ENCODE measurements at places on chromosomes 1 and 21. TPM values are rescaled to one million over a fixed set of nuclear protein-coding genes. Genes with fewer than 3 reads are reported as not detected.

The A3GALT2 gene
- not detected for total RNA-seq

The TTC22 gene
- total RNA-seq = 30.4 TPM

The IVL gene
- total RNA-seq = not detected

The REN gene
- not detected for total RNA-seq

The AJAP1 gene
- total RNA-seq = not detected

The CD1E gene
- total RNA-seq = not detected

The LRRC38 gene
- total RNA-seq = not detected

The LRRC71 gene
- not detected for total RNA-seq

The ILDR2 gene
- not detected for total RNA-seq

The LEFTY2 gene
- total RNA-seq = not detected

The PADI2 gene
- not detected for total RNA-seq

The RIPPLY3 gene
- 0.18 TPM for total RNA-seq

The FCRL3 gene
- 0.55 TPM for total RNA-seq

The OR2L5 gene
- total RNA-seq = not detected

The EXTL1 gene
- total RNA-seq = not detected

DNA sequence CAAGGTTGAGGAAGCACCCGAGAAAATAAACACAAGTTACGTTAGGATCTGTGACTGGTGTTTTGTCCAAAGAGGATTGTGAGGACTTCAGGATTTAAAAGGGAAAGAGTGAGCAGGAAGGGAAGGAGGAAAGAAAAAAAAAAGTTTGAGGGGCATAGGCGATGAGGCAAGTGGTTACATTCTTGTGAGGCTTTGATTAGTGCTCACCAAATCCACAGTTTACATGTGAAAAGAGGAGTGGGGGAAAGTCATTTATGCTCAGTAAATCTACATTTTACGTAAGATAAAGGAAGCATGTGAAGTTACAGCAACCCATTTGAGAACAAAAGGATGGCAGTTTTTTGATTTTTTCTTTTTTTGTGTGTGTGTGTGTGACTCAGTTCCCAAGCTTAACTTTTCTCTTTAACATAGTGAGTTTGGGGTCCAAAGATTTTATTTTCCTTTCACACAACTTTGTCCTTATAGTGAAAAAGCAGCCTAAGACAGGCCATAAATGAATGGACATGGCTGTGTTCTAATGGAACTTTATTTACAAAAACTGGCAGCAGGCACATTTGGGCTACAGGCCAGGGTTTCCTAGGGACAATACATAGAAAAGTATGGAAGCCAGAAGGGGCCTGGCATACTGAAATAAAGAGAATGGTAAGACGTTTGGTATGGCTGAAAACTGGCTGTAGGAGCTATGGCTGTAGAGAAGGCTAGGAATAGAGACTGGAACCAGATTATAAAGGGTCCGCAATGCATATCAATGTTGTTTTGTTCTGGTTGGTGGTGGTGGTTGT lies 121.7 kb downstream of the FGGY start:
- DNase-seq = no peak

DNA sequence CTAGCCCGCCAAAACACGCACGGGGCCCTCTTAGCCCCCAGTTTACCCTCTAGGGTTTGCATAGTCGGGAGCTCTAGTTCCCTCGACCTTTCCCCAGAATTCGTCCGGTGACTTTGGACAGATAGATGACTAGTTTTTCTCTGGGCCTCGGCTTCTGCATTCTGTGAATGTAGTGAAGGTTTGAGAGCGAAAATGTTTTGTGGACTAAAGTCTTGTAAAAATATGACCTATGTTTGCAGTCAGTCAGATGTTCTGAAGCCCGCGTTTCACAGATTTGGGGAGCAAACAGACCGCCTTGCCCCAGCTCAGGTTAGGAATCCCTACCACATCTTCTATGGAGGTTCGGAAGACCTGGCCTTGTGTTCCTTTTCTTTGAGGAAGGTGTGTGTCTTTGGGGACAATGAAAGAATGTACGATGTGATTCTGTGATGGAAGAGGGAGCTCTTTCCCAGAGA lies 401 bp downstream of the UQCRH start:
- no peak for DNase-seq

GRCh38 chr1:103254691-103255090 lies 146.4 kb upstream of the COL11A1 start:
- DNase-seq = no peak

DNA sequence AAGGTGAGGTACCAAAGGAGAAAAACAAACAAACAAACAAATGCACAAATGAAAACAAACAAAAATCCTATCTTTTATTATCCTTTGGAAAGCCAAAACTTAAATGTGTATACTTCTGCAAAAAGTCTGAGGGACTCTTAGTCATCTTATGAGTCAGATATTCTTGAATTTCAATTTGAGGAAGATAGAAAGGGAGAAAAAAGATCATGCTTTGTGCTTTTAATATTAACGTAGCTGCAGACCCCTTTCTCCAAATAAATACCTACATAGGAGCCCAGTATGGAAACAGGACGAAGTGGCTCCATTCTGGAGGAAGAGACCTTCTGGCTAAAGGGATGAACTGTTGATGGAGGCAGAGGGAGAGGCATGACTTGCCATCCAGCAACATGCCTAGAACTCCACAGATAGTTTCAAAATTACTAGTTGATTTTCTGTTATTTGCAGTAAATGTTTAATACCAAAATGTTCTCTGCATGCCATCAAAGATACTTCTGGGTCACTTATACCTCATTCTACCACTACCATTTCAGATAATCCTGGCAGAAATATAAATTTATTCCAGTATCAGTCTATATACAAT lies 25.4 kb downstream of the NUP210L start:
- no peak for DNase-seq

DNA sequence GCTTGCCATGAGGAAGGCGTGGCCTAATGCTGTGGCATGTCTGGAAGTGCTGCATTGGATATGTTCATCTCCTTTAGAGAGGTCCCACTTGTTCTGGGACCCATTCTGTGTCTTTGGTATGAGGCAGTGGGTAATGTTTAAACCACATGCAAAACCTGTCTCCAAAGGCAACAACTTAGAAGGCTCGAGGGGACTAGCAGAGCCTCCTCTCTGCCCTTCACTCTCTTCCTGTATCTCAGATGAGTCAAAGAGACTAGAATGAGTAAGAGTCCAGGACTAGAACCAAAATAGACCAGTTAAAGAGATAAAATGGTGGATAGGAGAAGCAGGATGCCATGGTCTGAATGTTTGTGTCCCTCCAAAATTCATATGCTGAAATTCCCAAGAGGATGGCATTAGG lies 220.8 kb upstream of the KIAA0040 start:
- no peak for DNase-seq

DNA sequence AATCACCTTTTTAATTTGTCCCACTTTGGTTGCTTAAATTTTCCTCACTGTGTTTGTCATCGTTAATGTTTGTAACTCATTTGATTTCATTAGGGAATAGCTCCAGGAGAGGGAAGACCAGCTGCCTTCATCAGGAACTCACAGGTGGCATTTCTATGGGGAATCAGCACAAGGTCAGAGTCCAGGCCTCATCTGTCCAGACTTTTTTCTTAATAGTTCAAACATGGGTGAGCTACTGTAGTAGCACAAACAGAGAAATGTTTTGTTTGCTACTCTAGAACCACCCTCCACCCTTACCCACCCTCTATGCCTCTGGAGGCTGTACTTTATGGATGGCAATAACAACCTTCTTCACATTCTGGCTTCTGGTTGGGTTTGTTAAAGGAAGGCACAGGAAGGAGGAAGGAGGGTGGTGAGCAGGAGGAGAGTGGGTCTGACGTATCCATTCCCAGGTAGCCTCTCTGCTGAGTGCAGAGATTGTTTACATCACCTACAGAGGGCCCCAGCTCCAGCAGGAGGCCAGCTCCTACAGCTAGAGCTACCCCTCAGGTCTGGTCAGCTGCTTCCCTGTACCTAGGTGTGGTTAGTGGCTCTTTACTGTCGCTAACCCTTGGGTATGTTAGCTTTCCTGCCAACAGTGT lies 8.1 kb upstream of the TEDDM1 start:
- DNase-seq = peak; percentile 54

GRCh38 chr1:180562640-180563025 lies 3.9 kb downstream of the OVAAL start:
- DNase-seq = no peak

DNA sequence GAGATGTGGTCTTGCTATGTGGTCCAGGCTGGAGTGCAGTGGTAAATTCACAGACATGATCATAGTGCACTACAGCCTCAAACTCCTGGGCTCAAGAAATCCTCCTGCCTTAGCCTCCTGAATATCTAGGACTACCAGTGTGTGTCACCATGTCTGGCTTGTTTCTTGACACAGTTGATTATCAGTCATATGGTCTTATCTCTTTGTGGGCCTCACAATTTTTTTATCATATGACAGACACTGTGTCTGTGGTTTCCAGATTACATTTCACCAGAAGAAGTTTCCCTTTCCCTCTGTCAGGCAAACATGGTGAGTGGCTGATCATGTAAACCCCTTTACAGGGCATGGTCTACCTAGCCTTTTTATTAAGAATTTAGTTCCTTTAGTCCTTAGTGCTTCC lies 96.1 kb downstream of the HFM1 start:
- DNase-seq = no peak

GRCh38 chr1:1287288-1288110 lies 7.3 kb downstream of the SCNN1D start:
- DNase-seq = no peak

DNA sequence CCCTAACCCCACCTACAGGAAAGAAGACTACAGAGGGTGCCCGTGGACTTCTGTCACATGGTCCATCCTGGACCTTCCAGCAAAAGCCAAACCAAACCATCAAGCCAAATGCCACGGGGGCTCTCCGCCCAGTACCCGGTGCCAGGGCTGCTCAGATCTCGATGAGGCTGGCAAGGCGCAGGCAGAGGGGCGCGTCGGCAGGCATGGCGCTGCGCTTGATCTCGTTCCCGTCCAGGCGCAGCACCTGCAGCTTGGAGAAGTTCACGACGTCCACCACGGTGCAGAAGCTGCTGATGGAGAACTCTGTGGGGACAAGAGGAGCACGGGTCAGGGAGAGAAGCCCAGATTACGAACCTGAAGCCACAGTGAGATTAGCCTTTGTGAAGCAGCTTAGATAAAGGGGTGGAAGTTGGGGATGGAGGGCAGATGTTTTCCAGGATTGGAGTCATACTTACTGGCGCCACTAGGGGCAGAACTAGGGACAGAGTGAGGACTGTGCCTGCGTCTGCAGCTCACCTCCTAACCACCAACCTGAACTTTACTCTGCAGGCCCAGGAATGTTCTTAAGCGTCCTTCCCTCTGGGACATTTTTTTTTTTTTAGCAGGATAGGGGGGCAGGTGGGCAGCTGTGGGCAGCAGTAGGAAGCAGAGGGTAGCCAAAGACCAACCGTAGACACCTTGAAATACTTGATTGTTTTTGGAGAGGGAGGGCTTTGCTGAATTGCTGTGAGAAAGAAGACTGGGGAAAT lies 8.6 kb downstream of the FMOD start:
- DNase-seq = peak; percentile 87

DNA sequence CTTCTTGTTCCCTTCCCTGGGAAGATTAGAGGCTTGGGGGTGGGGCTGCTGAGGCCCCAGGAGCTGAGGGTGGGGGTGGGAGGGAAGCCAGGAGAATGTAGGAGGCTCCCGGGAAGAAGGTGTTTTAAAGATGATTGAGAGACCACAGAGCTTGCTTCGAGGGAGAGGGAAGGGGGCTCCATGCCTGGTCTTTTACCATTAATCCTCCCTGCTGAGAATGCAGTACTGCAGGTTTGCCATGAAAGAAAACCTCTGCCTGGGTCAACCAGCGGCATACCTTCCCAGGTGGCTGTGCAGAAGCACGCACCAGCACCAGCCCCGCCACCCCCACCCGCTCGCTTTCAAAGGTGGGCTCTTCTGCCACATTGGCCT lies 15.4 kb downstream of the ABCA4 start:
- peak; percentile 23 for DNase-seq

DNA sequence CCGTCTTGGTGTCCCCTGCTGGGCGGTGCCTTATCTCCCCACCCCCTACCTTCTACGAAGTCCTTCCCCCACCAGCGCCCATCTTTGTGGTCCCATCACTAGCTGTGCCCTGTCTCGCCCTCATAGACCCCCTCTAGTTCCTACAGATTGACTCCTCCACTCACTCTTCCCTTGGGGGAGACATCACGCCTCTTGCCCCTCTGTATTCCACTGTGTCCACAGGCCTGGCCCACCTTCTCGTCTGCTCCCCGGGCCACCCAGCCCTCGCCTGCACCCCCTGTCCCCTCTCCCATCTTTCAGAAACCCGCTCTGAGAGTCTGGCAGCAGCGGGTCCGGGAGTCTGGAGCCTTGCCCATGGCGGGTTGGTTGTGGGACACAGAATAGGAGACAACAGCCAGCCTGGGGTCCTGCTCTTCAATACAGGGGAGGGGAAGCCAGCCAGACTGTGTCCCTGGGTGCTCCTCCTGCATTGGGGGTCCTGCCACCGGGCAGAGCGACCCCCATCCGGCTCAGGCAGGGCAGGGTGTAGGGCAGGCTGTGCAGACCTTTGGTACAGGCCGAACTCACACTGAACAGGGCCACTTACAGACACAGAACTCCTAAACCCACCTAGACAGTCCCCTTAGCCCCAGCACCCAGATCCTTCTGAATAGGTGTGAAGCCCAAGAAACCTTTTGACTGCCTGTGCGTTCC lies 1.1 kb downstream of the RNF187 start:
- DNase-seq = no peak

- peak; percentile 69 for DNase-seq
Observed at GRCh38 chr1:27360159-27361043, 6.4 kb downstream of the MAP3K6 start.

DNA sequence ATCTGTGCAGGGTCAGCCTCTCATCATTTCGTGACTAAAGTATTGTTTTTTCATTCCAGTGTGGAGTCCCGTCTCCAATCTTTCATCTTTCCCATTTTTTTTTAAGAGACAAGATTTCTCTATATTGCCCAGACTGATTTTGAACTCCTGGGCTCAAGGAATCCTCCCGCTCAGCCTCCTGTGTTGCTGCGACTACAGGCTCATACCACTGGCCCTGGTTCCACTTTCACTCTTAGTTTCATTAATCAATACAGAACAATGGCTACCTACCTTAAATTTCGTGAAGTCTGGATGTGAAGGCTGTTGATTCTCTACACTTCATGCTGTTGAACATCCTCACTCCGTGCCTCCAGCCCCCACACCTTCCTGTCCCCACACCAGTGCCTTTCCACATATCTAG lies 97.7 kb upstream of the GREM2 start:
- no peak for DNase-seq

DNA sequence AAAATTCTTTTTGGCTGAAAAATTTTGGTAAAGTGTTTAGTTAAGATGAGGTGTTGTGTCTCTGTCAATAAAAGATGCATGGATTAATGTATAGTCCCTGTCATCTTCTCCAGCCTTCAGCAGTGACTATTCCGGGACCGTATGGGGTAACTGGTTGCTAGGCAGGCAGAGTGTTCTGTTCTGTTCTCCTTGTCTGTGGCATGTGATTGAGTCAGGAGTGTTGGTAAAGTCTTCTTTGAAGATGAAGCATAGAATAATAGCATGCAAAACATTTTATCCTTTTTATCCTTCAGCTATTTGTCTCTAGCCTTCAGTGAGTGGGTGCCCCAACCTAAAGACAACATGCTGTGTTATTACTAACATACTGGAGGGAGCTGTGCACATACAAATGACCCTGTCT lies 74.6 kb downstream of the RGL1 start:
- no peak for DNase-seq

GRCh38 chr1:12514590-12514989 lies 103.4 kb downstream of the DHRS3 start:
- DNase-seq = no peak
